ENCODE measurements at places on chromosomes 6 and 20.

DNA sequence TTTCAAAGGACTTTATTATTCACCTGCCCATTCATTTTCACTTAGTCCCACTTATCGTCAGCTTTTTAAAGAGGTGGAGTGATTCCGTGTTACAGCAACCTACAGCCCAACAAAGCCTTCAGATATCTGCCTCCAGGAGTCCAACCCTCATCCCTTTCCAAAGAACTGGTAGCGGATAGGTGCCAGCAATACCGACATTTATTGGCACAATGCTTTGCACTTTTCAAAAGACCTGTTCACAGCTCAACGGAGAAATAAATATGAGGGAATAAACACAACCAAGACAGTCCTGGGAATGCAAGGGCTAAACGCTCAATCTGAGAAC, 819 bp upstream of the MTRF1L start:
- peak; percentile 43 for DNase-seq

- DNase-seq: no peak
Measured at GRCh38 chr6:122709922-122710512, 69.5 kb upstream of the FABP7 start.

- peak; percentile 20 for DNase-seq
Measured at GRCh38 chr6:129661536-129662405, 48.2 kb downstream of the ARHGAP18 start.

- no peak for DNase-seq
Measured at GRCh38 chr6:79647741-79648140, 16.6 kb downstream of the SH3BGRL2 start.

DNA sequence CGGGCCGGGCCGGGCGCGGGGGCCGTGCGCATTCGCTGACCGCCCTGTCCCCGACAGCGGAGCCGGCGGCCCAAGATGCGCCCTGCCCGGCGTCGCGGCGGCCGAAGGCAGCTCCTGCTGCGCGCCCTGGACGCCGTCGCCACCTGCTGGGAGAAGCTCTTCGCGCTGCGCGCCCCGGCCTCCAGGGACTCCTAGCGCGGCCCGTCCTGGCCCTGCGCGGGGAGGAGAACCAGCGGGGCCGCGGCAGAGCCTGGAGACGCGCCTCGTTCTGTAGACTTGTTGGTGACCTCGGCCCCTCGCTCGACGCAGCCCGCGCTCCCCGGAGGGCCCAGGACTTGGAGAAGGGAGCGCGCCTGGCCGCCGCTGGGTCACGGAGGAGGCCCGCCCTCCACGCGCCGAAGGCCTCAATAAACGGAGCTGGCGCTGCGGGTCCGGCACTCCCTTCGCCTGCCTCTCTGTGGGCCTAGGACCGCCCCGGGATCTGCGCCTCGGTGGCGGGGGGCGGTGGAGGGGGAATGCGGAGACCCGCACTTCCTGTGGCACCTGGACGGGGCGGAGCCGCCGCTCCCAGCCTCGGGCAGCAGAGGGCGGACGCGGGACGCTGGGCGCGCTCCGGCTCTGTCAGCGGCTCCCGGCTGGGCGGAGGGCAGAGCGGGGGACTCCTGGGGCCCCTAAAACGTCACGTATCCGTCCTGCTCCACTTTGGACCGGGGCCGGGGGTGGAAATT, 2.7 kb downstream of the C20orf204 start:
- DNase-seq: peak; percentile 90

DNA sequence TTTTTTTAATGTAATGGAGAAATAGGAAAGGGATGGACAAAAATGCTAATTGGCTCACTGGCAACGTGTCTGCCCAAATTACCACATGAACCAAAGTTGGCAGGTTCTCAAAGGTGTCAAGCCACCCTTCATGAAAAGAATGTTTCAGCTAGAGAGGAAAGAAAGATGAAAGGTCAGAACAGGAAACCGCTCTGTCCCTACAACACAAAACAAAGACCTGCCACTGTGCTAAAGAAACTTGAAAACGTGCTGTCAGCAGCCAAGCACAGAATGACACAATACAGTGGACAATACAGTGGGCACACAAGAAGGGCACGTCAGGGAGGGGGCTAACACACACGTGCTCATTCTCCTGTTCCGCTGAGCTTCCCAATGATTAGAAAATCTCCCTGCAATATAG, 4.9 kb downstream of the PREP start:
- DNase-seq: no peak

DNA sequence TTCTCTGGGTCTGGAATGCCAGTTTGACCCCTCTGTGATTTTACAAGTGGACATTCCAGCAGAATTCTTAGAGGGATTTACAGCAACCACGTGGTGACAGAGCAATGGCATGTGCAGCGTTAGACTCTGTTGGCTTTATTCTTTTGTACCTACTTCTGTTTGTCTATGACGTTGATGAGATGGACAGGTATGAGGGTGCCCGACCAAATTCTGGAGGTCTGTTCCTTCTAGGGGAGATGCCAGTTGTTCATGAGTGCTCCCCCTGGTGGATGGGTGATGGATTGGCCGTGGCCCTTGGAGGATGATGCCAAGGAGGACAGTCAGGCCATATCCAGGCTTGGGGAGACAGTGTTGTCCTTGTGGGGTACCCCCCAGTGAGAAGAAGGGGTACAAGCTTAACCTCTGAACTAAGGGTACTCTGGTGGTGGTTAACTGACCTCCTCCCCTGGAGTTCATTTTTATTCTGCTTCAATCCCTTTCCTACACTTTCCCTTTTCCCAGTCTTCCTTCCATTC, 198.6 kb downstream of the DTNBP1 start:
- DNase-seq: peak; percentile 16

- DNase-seq: no peak
Measured at GRCh38 chr20:8523684-8524083, 391.6 kb downstream of the PLCB1 start.

- DNase-seq: no peak
Measured at GRCh38 chr6:117262799-117263198, 2.6 kb upstream of the VGLL2 start.

GRCh38 chr6:20213271-20213798, 1.1 kb upstream of the MBOAT1 start:
- no peak for DNase-seq

DNA sequence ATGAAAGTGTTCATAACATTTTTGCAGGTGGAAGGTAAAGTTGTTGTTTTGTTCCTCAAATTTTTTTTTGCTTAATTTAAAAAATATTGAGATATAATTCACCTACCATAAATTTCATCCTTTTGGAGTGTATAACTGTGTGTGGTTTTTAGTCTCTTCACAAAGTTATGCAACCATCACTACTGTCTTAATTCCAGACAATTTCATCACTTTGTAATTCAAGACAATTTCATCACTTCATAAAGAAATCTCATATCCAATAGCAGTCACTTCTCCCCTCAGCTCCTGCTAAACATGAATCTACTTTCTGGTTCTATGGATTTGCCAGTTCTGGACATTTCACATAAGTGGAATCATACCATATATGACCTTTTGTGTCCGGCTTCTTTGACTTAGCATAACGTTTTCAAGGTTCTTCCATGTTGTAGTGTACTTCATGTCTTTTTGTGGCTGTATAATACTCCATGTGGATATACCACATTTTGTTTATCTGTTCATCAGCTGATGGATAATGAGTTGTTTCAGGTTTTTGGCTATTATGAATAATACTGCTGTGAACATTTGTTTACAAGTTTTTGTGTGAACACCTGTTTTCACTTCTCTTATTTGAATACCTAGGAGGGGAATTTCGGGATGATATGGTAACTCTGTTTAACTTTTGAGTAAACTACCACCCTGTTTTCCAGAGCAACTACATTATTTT, 18.8 kb downstream of the ZFAND3 start:
- DNase-seq: no peak

DNA sequence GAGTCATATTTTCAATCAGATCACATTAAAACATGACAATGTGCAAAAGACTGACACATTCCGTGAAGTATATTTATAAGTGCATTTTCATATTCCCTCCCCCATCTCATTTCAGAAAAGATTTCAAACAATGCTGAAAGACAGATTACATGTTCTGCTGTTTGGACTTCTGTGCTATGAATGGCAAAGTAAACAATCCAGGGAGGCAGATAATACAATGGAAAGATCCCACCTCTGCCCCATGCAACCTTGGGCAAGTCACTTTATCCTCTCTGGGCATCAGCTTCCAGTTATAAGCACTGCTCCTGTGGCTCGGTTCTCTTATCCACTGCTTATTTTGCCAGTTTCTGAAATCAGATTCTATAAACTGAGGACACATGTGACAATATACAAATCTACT, 110.2 kb downstream of the RCAN2 start:
- DNase-seq: no peak

GRCh38 chr6:36766399-36766945, 68.8 kb downstream of the RAB44 start:
- no peak for DNase-seq
